Effector memory CD4-positive, alpha-beta T cell (primary cell): ENCODE measurements at places on chromosomes 12 and 14.

DNA sequence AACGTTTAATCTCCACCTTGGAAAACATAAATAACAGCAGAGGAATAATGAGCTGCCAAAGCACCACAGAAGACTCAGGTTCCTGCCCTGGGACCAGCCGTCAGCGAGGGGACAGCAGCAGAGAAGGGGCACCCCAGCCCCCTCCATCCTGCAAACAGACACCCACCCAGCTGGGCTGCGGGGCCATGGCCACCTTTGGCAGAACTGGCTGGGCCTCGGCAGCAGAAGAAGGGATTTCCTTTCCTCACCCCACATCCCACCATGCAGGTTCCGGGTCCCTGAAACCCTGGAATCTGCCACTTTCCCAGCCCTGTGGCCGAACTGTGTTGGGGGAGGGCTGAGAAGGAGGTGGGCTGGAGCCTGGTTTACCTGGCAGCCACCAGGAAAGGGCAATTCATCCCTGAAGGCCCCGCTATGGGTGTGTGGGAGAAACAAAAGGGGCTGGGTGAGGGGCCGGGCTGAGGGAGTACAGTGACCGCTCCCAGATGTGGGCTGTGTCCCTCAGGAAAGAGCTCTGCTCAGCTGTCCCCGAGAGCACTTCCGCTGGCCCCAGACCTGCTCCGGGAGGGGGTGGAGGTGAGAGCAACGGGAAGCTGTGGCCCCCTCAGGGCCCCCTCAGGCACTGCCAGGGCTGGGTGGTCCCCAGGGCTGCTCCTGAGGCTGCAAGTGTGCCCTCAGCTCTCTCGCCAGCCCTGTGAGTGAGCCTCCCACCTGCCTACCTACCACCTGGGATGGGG lies 3.8 kb downstream of the PGF start:
- DNase-seq = no peak

DNA sequence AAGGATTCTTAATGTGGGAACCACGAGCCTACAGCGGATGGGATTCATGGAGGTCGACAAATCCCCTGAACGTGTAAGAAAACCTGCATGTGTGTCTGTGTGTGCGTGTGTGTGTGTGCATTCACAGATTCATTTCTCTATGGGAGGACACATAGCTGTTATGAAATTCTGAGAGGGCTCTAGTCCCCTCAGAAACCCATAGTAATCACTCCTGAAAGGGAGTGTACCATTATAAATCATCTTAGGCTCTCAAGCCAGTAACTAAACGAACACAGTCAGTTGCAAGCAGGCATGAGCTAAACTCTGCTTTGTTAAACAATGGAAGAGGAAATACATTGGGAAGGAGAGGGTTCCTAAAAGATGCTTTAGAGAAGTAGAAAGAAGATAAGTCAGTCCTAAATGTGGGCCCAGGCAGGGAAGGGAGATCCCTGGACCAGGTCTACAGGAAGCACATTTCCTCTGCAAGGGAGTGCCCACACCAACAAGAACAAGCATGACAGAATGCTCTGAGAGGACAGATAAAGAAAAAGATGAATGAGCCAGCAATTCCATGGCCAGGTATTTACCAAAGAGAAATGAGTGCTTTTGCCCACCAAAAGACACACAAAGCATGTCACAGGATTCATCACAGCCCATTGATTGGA lies 91.3 kb downstream of the ITPR2 start:
- DNase-seq = no peak

DNA sequence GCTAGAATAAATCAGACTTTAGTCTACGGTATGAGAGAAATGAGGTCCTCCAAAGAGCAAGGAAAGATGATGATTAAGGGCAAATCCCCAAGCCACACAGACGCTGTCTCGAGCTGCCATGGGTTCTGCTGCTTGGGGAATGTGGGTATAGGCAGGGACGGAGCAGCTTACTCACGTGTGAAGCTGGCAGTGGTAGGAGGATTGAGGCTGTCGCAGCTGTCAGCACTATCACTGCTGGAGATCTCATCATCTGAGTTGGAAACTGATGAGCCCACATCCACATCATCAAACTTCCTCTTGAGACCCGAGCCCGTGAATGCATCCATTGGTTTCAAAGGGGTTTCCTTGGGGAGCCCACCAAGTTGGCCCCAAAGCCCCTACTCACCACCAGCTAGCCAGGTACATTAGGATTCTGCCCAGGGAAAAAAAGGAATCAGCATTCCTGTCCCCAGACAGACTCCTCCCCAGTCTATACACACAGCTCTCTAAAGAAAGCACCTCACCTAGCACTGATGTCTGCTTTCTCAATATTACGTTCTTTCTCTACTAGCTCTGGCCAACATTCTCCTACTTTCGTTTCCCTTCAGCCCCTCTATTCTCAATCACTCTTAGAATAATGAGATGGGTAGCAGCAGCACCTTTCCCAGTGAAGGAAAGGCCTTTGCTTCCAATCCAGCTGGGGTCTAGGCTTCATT lies 7.0 kb downstream of the CSRNP2 start:
- DNase-seq = no peak

- DNase-seq = no peak
Observed at GRCh38 chr14:91230397-91231035, 14.0 kb downstream of the GPR68 start.

DNA sequence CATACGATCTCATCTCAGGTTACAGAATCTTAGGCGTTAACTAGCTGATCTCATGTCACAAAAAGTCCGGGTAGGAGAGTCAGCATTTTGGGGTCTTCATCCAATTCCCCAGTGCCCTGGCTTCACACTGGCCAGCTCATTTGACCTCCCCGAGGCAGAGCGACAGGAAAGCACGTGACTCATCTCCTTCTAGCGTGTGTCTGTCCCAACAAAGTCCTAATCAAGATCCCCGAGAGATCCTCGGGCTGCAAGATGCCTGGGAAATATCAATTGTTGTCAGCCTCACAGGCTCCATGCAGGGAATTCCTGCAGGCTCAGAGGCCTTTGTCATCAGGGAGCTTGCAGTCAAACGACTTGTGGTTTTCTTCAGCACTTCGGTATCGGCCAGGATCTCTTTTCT lies 57.5 kb downstream of the ZNF664 start:
- no peak for DNase-seq

DNA sequence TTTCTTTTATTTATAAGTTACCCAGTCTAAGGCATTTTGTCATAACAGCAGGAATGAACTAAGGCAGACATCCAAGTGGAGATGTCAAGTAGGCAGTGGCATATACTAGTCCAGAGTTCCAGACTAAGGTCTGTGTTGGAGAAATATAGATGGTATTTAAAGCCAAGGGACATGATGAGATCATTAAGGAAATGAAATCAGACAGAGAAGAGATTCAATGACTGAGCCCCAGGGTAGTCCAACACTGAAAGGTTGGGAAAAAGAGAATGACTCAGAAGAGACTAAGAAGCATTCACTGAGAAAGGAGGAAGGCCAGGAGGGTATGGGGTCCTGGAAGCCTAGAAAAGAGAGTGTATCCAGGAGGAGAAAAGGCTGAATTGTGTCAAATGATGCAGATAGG lies 442.2 kb upstream of the CCDC196 start:
- no peak for DNase-seq
